ENCODE measurements at places on chromosomes 7 and 10. TPM values are rescaled to one million over a fixed set of nuclear protein-coding genes. Genes with fewer than 3 reads are reported as not detected.

DNA sequence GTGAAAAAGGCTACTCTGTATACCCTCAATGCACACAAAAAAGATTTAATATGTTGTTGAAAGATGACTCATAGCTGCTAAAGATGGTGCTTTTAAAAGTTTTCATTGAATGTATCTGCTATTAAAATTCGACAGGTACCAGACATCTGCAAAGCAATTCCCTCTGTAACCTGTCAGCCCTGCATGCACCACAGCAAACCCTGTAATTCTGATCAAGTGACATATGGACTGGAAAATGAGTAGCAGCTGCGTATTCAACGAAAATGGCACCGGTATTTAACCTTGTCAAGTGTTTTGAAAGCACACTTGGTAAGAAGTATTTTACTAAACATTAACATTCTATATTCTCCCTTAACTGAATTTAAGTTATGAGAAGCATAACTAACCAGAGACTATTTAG lies 58.2 kb upstream of the PTPRN2 start:
- no peak for DNase-seq

GRCh38 chr7:80324032-80324431 lies 187.8 kb downstream of the GNAT3 start:
- no peak for DNase-seq

SORCS1 gene
- 0.38 TPM for total RNA-seq

DNA sequence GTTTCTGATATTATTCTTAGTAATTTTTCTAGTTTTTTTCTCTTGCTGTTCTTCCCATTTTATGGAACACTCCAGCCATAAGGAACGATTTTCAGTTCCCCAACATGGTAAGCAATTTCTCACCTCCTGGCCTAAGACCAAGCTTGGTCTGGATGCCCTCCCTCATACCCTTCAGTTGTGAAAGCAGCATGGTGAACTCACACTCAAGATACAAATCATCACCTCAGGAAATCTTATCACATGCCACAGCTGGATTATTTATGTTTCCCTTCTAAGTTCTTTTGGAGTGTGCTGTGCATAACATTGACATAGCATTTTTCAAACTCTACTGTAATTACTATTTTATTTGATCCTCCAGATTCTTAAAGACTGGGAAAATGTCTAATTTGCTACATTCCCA lies 216.6 kb downstream of the AGMO start:
- no peak for DNase-seq

DNA sequence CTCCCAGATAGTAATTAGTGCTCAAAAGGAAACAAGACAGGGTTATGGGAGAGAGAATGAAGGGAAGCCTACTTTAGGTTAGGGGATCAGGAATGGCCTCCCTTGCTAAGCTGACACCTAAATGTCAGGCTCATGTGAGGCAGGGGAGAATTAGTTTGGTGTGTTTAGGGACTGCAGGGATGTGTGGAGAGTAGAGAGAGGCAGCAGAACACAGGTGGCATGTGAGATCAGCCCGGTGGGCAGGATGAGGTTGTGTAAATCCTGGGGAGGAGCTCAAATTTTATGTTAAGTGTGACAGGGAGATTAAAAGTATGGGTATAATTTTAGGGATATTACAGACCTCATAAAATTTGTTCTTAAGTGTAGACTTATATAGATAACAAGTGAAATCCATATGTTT lies 56.2 kb upstream of the ZNF438 start:
- DNase-seq: no peak

GRCh38 chr7:128847721-128848211 lies 14.9 kb upstream of the ATP6V1F start:
- no peak for DNase-seq

GRCh38 chr10:6918305-6918704 lies 338.2 kb upstream of the PRKCQ start:
- DNase-seq: no peak

GRCh38 chr10:110353244-110354119 lies 48.8 kb upstream of the SMNDC1 start:
- DNase-seq: no peak

DNA sequence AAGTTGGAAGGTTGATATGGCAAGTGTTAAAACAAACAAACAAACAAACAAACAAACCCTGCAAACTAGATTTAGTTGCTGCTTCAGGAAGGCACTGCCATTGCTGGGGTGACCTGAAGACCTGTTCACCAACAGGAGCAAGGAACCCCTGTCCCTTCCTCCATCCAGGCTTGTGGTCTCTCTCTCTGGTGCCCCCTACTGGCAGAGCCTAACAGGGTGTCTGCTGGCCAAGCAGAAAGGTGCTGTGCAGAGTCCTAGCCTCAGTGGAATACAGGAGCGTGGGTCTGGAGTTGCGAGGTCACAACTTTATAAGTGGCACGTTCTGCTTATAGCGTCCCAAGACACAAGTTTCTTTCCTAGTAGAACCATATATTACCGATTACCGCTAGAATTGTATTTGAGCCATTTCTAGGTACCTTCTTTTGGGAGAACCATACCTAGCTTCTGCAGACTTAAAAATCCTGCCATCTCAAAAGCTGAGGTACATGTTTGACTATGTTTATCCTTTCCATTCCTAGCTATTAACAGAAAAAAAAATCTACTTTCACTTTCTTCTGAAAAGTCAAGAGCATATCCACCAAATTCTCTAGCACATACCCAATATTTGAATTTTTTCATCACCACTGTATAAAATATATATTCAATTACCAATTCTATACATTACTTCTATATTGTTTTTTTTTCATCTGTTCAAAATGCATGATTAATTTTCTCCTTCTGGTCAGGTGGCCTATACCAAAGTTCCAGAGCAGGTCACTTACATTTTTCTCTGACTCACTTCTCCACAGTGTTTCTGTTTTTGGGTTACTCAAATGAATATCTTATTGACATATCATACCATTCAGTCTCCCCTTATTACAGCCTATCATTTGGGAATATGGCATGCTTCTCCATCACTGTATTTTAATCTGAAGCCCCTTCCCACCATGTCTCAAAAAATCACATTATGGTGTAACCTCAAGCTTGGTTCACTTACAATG lies 29.1 kb upstream of the CALD1 start:
- DNase-seq: no peak

DNA sequence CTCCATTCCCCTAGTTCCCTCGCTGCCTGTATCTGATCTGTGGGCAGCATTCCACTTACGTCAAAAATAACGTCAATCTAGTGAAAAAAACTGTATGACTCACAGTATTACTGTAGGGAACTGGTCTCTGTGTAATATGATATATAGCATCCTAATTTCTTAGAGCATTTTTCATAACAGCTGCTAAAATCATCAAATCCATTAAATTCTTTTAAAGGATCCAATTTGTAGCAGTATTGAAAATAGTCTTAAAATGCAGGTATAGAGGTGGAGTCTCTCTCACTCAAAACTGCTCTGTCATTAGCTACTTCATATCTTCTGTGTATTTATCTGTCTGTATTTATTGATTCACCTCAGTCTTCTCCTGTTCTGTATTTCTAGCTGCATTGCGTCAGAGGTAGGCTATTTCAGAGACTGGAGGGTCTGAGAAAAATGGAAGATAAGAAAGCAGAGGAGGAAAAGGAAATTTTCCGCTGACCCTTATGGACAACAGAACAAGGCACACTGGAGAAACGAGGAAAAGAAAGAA lies 59.9 kb downstream of the PON1 start:
- no peak for DNase-seq

- no peak for DNase-seq
These were observed 588.6 kb downstream of the DNAJB9 start for GRCh38 chr7:109158246-109158645.

All from omental fat pad (tissue), 4 donors.